ENCODE measurements at places on chromosomes 5 and 9. TPM values are rescaled to one million over a fixed set of nuclear protein-coding genes. Genes with fewer than 3 reads are reported as not detected.
A peak's percentile ranks its signal among the peaks of the same experiment; 100 is the strongest.

GRCh38 chr5:138890644-138891043 is 15.5 kb upstream of the LRRTM2 start:
- H3K4me1 ChIP-seq: no peaks in the 10 kb centered on the region
- H3K36me3 ChIP-seq: peaks cover 51% of the 10 kb centered on the region

- no peaks in the 10 kb centered on the region for H3K27me3 ChIP-seq
- no peak overlapping the region for H3K4me3 ChIP-seq
- DNase-seq: peak; percentile 21
- peaks cover 20% of the 10 kb centered on the region for H3K4me1 ChIP-seq
- H3K36me3 ChIP-seq: no peaks in the 10 kb centered on the region
These were observed 4.7 kb downstream of the APC start for GRCh38 chr5:112742424-112742823.

DNA sequence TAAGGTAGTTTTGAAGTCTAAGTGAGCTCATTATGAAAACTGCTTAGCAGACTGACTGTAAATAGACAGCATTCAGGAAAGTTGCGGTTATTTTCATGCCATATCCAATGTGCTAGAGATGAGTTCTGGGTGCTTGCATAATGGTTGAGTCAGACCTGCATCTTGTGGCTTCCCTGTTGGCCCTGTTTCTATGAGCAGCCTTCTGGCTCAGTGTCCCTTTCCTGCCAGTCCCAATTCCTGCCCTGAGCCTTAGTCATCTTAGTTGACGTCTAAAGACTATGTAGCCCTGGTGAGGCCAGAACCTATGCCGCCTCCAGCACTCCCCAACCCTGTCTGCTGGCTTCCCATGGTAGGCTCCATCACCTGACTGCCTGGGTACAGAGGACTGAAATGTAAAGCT is 76.3 kb upstream of the TNFSF8 start:
- no peaks in the 10 kb centered on the region for H3K27me3 ChIP-seq
- no peak overlapping the region for H3K4me3 ChIP-seq
- H3K4me1 ChIP-seq: peaks cover 23% of the 10 kb centered on the region
- peak overlapping the region; percentile 77 for H3K27ac ChIP-seq
- peak; percentile 99 for DNase-seq

GRCh38 chr5:139451176-139451575 is 11.4 kb downstream of the ECSCR start:
- H3K27me3 ChIP-seq: no peaks in the 10 kb centered on the region
- H3K4me1 ChIP-seq: peaks cover 16% of the 10 kb centered on the region
- DNase-seq: no peak
- H3K27ac ChIP-seq: no peak overlapping the region

GRCh38 chr9:91914404-91914803 is 35.6 kb downstream of the ROR2 start:
- H3K4me3 ChIP-seq: no peak overlapping the region
- DNase-seq: no peak
- no peaks in the 10 kb centered on the region for H3K36me3 ChIP-seq
- no peaks in the 10 kb centered on the region for H3K4me1 ChIP-seq
- H3K27ac ChIP-seq: no peak overlapping the region

- H3K27me3 ChIP-seq: no peaks in the 10 kb centered on the region
- DNase-seq: peak; percentile 51
- H3K36me3 ChIP-seq: no peaks in the 10 kb centered on the region
- no peak overlapping the region for H3K27ac ChIP-seq
- H3K4me1 ChIP-seq: peaks cover 10% of the 10 kb centered on the region
- H3K4me3 ChIP-seq: no peak overlapping the region
These were observed 12.3 kb downstream of the F2RL1 start for GRCh38 chr5:76831110-76831452.

DNA sequence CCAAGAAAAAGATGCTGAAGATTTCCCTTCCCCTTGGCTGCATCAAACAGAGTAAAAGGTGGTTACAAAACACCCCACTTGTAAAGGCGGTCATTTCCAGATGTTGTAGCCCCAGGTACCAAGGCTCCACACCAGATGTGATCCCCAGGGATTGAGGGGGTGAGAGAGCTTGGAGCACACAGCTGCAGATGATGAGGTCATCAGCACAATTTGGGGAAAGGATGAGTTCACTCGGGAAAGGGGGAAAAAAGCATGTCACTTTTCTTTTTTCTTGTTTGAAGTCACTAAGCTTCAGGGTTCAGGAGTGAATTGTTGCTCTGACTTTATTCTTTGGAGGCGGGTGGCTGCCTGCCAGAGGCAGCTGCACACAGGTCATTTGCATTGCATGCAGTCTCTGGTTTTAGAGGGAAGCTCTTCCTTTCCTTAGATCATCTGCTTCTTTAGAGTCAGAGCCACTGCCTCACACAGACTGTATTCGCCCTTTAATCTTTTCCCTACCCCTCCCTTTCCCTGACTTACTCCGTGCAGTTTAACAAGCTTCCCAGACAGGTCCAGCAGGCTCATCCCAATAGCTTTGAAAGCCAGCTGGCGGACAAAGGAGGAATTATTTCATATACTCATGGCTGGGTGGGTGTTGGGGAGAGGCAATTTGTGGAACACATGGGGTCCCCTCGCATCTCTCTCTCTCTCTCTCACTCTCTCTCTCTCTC is 409.3 kb upstream of the SLC24A2 start:
- no peak overlapping the region for H3K27ac ChIP-seq
- peaks cover 20% of the 10 kb centered on the region for H3K27me3 ChIP-seq
- peak; percentile 26 for DNase-seq

DNA sequence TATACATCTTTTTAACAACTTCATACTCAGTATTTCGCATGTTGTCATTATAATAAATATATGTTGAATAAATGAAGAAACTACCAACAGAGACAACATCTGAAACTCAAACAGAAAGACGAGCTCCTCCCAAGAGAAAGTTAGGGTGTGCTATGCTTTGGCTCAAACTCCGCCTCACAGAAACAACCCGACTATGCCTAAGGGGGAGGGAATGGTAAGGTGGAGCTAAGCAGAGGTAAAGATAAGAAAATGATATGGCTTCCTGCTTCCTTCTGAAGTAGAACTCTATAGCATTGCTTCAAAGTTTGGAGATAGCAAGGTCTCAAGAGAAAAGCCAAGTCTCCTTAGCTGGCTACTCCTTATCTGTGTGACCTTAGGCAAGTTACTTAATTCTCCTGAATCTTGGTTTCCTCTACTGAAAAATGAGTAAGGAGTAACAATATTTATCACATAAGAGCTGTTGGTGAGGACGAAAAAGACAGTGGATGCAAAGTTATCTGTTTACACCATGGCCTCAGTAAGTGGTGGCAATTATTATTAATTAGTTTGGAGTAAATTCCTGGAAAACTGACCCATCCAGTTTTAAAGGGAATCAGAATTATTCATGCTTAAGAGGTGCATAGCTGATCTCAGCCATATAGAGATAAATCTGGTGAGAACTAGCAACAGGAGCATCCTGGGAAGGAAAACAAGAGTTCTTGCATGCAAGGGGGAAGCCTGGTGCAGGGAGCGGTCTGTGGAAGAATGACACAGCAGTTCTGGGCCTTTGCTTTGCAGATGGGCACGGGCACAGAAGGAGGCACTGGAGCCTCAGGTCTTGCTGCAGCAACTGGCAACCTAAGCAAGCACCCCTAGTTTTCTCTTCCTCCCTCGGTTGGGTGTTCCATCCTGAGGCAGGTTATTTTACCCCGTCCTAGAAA is 73.3 kb downstream of the GLIS3 start:
- no peak for DNase-seq
- peak overlapping the region; percentile 63 for H3K27ac ChIP-seq
- no peaks in the 10 kb centered on the region for H3K27me3 ChIP-seq
- peaks cover 26% of the 10 kb centered on the region for H3K4me1 ChIP-seq

DNA sequence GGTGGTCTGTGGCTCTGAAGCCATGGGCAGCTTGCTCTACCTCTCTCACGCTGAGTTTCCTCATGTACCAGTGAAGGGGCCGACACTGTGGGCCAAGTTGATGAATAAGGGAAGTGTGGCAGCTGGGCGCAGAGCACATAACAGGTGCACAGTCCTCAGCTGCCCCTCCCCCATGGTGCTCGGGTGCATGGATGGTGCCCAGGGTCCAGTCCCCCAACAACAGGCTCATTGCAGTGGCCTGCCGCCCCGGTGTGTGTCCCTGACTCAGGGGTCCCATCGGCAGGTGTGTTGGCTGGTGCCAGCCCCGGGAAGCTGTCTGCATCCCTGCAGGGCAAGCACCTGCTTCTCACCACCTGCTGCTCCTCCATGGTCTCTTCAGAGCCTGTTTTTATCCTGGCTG is 36.6 kb downstream of the COL5A1 start:
- no peaks in the 10 kb centered on the region for H3K36me3 ChIP-seq
- peaks cover 35% of the 10 kb centered on the region for H3K4me1 ChIP-seq
- H3K27ac ChIP-seq: no peak overlapping the region
- no peaks in the 10 kb centered on the region for H3K27me3 ChIP-seq
- no peak overlapping the region for H3K4me3 ChIP-seq

- H3K36me3 ChIP-seq: no peaks in the 10 kb centered on the region
- H3K4me3 ChIP-seq: no peak overlapping the region
- DNase-seq: peak; percentile 88
- H3K27ac ChIP-seq: peak overlapping the region; percentile 60
These were observed 8.2 kb upstream of the ZFYVE16 start for GRCh38 chr5:80399526-80400239.

DNA sequence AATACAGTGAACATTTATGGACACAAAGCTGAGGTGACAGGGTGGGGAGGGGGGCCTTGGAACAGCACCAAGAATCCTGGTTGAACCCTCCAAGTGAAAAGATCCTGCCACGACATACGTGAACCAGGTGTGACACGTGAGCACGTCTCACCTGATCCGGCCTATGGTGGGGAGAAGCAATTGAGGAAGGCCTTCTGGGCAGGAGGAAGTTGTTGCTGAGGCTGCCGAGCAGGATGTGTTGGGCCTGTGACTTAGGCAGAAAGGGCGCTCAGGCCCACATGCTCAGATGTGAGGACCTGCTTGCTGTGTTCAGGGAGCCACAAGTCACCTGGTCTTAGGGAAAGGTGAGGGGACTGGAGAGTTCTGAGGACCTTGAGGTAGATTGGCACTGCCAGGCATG is 2.5 kb upstream of the MAPK9 start:
- H3K4me3 ChIP-seq: no peak overlapping the region
- no peak for DNase-seq
- H3K4me1 ChIP-seq: peaks cover 9% of the 10 kb centered on the region
- no peak overlapping the region for H3K27ac ChIP-seq
- no peaks in the 10 kb centered on the region for H3K27me3 ChIP-seq

- no peak overlapping the region for H3K27ac ChIP-seq
- DNase-seq: no peak
- no peak overlapping the region for H3K4me3 ChIP-seq
These were observed 15.3 kb downstream of the NFIB start for GRCh38 chr9:14298601-14299022.

- no peak for DNase-seq
- no peak overlapping the region for H3K27ac ChIP-seq
- no peak overlapping the region for H3K4me3 ChIP-seq
- H3K27me3 ChIP-seq: peaks cover 95% of the 10 kb centered on the region
These were observed 9.3 kb upstream of the TRIM36 start for GRCh38 chr5:115179030-115179393.

- no peak for DNase-seq
- H3K27ac ChIP-seq: no peak overlapping the region
- H3K4me1 ChIP-seq: no peaks in the 10 kb centered on the region
- no peaks in the 10 kb centered on the region for H3K36me3 ChIP-seq
- H3K4me3 ChIP-seq: no peak overlapping the region
These were observed 88.3 kb upstream of the MSX2 start for GRCh38 chr5:174636094-174636493.

GRCh38 chr5:97182571-97183099 is 412 bp downstream of the RIOK2 start:
- H3K4me1 ChIP-seq: peaks cover 14% of the 10 kb centered on the region
- H3K27ac ChIP-seq: peak overlapping the region; percentile 97
- H3K36me3 ChIP-seq: peaks cover 18% of the 10 kb centered on the region
- DNase-seq: peak; percentile 48
- no peaks in the 10 kb centered on the region for H3K27me3 ChIP-seq

DNA sequence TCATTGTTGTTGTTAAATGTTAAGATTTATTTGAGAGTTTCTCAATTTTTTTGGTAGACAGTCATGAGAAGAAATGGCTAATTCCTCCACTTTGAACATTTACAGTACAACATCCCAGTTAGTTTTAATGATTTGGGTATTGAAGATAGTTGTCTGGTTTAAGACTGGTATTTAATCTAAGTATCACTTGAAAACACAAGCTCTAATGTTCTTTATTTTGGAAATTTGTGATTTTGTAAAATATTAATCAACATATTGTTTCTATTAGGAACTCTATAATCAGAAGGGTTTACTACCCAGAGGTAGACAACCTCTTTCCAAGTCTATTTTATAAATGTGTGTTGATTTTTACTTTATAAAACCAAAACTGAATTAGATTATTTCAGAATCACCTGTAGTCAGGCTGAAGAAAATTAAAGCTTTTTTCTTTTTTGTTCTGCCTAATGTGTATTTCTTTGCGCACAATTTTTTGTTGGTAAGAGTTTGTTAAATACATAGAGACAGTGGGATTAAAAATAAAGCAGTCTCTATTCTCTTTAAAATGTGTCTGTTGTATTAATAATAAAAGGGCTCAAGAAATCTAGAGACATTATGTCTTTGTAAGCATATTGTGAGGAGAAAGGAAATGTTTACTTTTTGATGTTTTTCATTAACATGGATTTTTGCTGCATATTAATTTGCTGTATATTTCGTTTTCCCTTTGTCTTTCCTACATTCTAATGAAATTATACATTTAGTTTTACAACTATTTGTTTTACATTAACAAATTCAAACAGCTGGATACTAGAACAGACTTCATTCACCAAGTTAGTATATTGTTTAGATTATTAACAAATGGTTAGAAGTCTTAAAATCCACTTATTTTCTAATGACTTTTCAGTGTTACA is 3.9 kb upstream of the PURA start:
- H3K27me3 ChIP-seq: no peaks in the 10 kb centered on the region
- H3K36me3 ChIP-seq: no peaks in the 10 kb centered on the region
- peak overlapping the region; percentile 84 for H3K4me3 ChIP-seq
- peak overlapping the region; percentile 91 for H3K27ac ChIP-seq
- peak; percentile 78 for DNase-seq

GRCh38 chr9:5783982-5784381 is 48.9 kb downstream of the ERMP1 start:
- H3K4me1 ChIP-seq: no peaks in the 10 kb centered on the region
- peak; percentile 4 for DNase-seq
- no peak overlapping the region for H3K4me3 ChIP-seq
- H3K27me3 ChIP-seq: no peaks in the 10 kb centered on the region

CRHBP gene
- polyA plus RNA-seq: not detected

DOK3 gene
- polyA plus RNA-seq: 0.76 TPM

EPB41L4B gene
- 0.33 TPM for polyA plus RNA-seq

ASS1 gene
- 124 TPM for polyA plus RNA-seq

C6 gene
- not detected for polyA plus RNA-seq

SCAI gene
- polyA plus RNA-seq: 3.0 TPM

NKD2 gene
- polyA plus RNA-seq: not detected

ZNF300 gene
- polyA plus RNA-seq: 2.9 TPM

IL5 gene
- not detected for polyA plus RNA-seq

RHOBTB3 gene
- polyA plus RNA-seq: 147 TPM

SLC2A8 gene
- polyA plus RNA-seq: 8.7 TPM

ARHGEF37 gene
- polyA plus RNA-seq: 0.51 TPM

ITGA2 gene
- 10.4 TPM for polyA plus RNA-seq

Data from GM23248 (cell line).